Fibroblast of the aortic adventitia (primary cell): ENCODE measurements at places on chromosomes 6 and 20. TPM values are rescaled to one million over a fixed set of nuclear protein-coding genes. Genes with fewer than 3 reads are reported as not detected.

ACTL10 gene
- total RNA-seq: 2.2 and 2.5 TPM in 2 replicates

GRCh38 chr6:36302227-36302976 lies 32.5 kb downstream of the PNPLA1 start:
- peak; percentile 87 for DNase-seq

GRCh38 chr6:46501136-46502089 lies 10.2 kb upstream of the RCAN2 start:
- DNase-seq: no peak

ANKRD66 gene
- not detected in 2 replicates for total RNA-seq

NHSL1 gene
- total RNA-seq: 7.9 and 17.8 TPM in 2 replicates

DNA sequence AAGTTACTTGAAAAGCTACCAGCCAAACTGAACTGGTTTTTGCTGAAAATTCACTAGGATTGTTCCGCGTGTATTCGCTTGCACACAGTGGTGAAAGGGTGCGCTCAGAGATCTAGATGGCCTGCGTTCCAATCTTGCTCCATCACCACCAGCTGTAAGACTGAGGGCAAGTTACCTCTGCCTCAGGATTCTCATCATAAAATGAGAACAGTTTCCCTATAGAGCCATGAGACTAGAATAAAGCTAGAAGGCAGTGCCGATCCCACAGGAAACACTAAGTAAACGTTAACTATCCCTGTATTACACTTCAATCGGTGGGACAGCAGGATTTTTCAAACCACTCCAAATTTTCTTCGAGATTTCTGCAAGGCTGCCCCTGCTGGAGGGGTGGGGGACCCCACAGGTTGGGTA lies 838 bp downstream of the AHCY start:
- peak; percentile 45 for DNase-seq

HUS1B gene
- total RNA-seq: 0.45 and 0.65 TPM in 2 replicates

MYL9 gene
- total RNA-seq: 43.6 and 50.0 TPM in 2 replicates

DNA sequence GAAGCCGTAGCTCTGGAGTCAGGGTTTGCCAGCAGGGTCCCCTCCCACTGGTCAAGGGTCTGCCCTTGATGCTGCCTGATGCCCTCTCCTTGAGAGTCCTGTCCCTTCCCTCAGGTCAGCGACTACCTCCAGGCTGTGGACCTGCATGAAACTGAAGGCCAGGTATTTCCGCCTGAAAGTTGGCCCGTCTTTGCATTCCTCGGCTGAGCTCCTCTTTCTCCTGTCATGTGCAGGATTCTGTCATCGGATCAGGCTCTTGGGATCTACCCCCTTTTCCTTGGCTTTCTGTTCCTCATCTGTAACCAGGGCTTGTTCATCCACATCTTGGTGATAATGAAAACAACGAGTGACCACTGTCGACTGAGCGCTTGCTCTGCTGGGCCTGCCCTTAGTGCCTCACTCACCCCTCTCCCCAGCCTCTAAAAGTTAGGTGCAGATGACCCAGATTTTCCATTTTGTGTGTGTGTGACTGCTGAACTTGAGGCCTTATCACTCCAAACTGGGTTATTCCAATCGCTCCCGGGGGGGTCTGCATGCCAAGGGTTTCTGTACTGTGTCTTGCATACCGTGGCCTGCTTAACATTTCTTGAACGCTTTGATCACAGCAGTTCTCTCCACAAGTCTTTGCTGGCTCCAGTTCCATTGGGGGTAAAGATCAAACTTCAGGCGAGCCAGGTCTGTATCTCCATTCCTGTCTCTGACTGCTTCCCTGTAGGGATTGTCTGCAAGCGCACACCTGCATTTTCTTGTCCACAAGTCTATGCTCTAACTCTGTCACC lies 81.6 kb downstream of the DTD1 start:
- no peak for DNase-seq

GRCh38 chr20:16434062-16434664 lies 139.1 kb downstream of the KIF16B start:
- DNase-seq: peak; percentile 28

- no peak for DNase-seq
Measured at GRCh38 chr6:16504609-16505008, 256.7 kb downstream of the ATXN1 start.

- no peak for DNase-seq
Measured at GRCh38 chr6:68326762-68327161, 308.3 kb upstream of the ADGRB3 start.

- DNase-seq: no peak
Measured at GRCh38 chr6:64128301-64129024, 492.9 kb downstream of the PHF3 start.

GRCh38 chr6:53903357-53903756 lies 108.6 kb downstream of the LRRC1 start:
- DNase-seq: no peak

HLA-A gene
- 184 and 391 TPM in 2 replicates for total RNA-seq

- no peak for DNase-seq
Measured at GRCh38 chr20:59235226-59235625, 65.2 kb upstream of the EDN3 start.

SOBP gene
- 7.4 and 7.9 TPM in 2 replicates for total RNA-seq

DNA sequence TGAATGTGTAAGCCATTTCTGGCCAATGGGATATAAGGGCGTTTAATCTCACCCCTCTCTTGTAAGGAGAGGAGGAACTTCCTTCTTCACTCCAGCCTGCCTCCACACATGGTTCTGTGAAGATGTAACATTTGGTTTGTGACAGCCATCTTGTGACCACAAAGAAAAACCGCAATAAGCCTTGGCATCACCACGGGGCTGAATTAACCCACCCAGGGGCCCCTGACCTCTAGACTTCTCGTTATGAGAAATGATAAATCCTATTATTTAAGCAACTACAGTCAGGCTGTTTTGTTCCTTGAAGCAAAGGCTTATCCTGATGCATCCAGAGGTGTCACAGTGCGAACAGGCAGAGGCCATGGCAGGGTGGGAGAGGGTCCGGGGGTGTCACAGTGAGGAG lies 139.7 kb downstream of the CDC5L start:
- no peak for DNase-seq

DNA sequence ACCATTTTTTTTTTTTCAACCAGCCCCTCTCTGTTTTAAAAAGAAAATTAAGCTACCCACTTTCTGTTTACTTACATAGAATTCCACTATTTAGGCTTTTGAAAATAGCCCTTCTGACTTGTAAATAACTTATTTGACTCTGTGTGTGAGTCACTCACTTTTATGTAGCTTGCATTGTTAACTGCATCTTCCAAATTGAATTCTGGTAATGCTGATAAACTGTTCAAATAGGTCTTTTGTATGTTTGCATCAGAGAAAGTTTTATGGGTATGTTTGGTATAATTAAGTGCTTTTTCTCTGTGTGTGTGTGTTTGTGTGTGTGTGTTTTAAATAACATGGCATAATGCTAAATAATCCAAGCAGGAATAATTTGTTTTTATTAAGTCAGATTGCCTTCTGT lies 360.1 kb downstream of the PLCB1 start:
- peak; percentile 17 for DNase-seq

- DNase-seq: no peak
Measured at GRCh38 chr6:33863723-33864440, 60.1 kb upstream of the MLN start.

DNA sequence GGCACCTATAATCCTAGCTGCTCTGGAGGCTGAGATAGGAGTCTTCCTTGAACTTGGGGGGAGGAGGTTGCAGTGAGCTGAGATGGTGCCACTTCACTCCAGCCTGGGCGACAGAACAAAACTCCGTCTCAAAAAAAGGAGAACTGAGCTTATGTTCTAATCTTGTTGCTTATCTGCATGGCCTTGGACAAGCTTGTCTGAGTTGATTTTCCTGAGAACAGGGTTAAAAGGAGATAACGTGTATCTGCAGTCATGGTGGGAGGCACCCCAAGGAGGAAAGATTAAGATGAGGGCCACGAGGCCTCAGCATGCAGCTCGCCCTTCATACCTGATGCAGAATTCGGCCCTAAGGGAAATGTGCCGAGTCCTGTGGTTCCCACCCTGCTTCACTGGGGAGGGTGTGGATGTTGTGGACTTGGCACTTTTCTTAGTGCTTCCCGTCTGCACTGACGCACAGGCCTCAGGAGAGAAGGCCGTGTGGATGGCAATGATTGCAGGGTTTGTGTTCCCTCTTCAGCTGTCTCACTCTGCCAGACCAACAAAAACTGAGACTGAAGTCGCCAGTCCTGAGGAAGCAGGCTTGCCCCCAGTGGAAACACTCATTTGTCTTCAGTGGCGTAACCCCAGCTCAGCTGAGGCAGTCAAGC lies 56.3 kb downstream of the EZR start:
- peak; percentile 33 for DNase-seq

DNA sequence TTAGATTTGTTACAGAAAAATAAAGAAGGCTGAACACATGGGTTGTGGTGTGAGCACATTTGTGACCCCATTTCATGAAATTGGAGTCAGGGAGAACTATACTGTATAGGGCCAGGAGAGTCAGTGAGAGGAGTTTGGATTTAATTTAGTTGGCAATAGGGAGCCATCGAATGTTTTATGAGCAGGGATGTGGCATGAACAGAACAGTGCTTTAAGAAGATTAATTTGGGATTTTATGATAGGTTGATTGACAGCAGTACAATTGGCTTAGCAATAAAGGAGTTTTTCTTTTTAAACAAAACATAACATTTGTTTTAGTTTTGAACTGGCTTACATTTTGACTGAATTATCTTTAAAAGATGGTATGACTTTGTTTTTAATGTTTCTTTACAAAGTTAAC lies 105.6 kb upstream of the GLP1R start:
- DNase-seq: no peak

SLC22A1 gene
- total RNA-seq: 0.09 and 5.8 TPM in 2 replicates

- no peak for DNase-seq
Measured at GRCh38 chr20:39812116-39812515, 850.0 kb downstream of the DHX35 start.

- DNase-seq: no peak
Measured at GRCh38 chr20:33828326-33828844, 17.2 kb downstream of the CHMP4B start.

ITPR3 gene
- total RNA-seq: 13.4 and 91.2 TPM in 2 replicates

GRCh38 chr6:83884523-83884922 lies 25.0 kb downstream of the CYB5R4 start:
- peak; percentile 70 for DNase-seq

- DNase-seq: no peak
Measured at GRCh38 chr6:69958978-69959377, 92.6 kb downstream of the COL19A1 start.

GRCh38 chr20:41668057-41668749 lies 50.0 kb upstream of the CHD6 start:
- no peak for DNase-seq

GRCh38 chr6:45900808-45901752 lies 114.6 kb downstream of the CLIC5 start:
- DNase-seq: peak; percentile 50

DNA sequence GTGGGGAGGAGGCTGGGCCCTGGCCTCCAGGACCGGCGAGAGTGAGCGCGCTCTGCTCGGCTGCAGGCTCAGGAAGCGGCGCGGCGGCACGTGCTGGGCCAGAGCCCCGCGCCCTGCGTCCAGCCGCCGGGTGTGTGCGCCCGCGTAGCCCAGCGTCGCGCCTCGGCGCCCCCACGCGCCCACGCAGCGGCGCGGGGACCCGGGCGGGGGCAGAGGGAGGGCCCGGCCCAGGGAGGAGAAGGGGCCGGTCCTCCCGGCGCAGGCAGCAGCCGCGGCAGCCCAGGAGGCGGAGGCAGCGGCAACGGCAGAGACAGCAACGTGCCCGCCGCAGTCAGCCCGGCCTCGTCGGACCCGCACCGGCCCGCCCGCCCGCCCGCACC lies at the start of gene EYA2:
TSS of gene EYA2 (plus strand) at position 265 of the 380 bp plus-strand sequence. CDS start 95,168 bp downstream, outside the sequence.
- no peak for DNase-seq

- DNase-seq: no peak
Measured at GRCh38 chr20:19921284-19921793, 95.8 kb upstream of the NAA20 start.

GRCh38 chr20:4171538-4172116 lies 156.3 kb upstream of the RNF24 start:
- DNase-seq: peak; percentile 13

DNA sequence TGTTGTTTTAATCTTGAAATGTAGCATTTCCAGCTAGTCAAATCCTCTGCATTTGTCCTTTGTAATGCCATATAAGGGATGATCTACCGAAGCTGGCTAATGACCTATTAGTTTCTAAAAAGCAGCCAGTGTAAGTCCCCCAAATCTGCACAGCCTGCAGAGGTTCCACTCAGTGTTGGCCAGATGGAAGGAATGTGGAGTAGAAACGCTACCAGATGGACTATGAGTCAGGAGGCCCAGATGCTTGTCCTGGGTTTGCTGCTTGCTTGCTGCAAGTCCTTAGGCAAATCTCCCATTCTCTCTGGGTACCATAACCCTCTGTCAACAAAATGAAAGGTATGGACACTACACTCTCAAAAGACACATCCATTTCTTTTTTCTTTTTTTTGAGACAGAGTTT lies 149.8 kb downstream of the BTBD9 start:
- peak; percentile 47 for DNase-seq

GRCh38 chr6:145233955-145234354 lies 501.4 kb downstream of the EPM2A start:
- no peak for DNase-seq

GRCh38 chr6:67594366-67594765 lies 1040.7 kb upstream of the ADGRB3 start:
- peak; percentile 66 for DNase-seq

GRCh38 chr20:51043811-51044210 lies 20.9 kb upstream of the KCNG1 start:
- DNase-seq: peak; percentile 22

- DNase-seq: peak; percentile 76
Measured at GRCh38 chr6:117463762-117464665, 18.5 kb upstream of the DCBLD1 start.

GCLC gene
- 20.1 and 21.1 TPM in 2 replicates for total RNA-seq

- no peak for DNase-seq
Measured at GRCh38 chr20:44731657-44732056, 14.0 kb upstream of the KCNK15 start.

- no peak for DNase-seq
Measured at GRCh38 chr20:416950-417800, 9.1 kb downstream of the RBCK1 start.

DNA sequence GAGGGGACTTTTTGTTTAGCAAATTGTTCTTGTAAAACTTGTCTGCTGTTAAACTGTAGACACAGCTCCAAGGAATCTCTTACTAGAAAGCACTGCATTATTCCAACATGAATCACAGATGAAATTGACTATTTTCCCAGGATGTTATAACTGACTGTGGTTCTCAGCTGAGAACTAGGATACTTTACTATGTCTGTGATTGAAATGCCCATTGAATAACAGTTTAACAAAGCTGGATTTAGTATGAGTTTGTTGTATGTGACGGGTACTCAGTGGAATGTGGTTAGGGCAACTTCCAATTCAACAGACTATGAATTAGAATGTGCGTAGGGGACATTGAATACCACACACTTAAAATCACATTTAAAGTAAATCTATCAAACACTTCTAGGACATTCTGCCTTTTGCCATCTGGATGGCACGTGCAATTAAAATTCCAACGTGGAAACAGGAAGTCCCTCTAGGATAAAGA lies 193.4 kb upstream of the PREP start:
- peak; percentile 98 for DNase-seq

DNA sequence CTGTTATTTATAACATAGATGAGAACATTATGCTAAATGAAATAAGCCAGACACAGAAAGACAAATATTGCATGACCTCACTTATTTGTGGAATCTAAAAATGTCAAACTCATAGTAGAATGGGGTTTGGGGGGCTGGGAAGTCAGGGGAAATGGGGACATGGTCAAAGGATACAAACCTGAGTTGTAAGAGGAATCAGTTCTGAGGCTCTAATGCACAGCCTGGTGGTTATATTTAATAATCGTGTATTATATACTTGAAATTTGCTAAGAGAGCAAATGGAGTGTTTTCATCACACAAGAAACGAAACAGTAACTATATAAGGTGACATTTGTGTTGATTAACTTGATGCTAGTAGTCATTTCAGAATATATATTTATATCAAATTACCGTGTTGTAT lies 40.8 kb upstream of the GFOD1 start:
- DNase-seq: no peak

- DNase-seq: no peak
Measured at GRCh38 chr6:34143884-34144580, 1.9 kb downstream of the GRM4 start.

PRICKLE4 gene
- 0.45 and 6.3 TPM in 2 replicates for total RNA-seq
